Smooth muscle cell of the brain vasculature (primary cell): ENCODE measurements at places on chromosomes 11 and 22.

GRCh38 chr11:3709977-3710376 lies 38.8 kb upstream of the CHRNA10 start:
- DNase-seq = no peak

DNA sequence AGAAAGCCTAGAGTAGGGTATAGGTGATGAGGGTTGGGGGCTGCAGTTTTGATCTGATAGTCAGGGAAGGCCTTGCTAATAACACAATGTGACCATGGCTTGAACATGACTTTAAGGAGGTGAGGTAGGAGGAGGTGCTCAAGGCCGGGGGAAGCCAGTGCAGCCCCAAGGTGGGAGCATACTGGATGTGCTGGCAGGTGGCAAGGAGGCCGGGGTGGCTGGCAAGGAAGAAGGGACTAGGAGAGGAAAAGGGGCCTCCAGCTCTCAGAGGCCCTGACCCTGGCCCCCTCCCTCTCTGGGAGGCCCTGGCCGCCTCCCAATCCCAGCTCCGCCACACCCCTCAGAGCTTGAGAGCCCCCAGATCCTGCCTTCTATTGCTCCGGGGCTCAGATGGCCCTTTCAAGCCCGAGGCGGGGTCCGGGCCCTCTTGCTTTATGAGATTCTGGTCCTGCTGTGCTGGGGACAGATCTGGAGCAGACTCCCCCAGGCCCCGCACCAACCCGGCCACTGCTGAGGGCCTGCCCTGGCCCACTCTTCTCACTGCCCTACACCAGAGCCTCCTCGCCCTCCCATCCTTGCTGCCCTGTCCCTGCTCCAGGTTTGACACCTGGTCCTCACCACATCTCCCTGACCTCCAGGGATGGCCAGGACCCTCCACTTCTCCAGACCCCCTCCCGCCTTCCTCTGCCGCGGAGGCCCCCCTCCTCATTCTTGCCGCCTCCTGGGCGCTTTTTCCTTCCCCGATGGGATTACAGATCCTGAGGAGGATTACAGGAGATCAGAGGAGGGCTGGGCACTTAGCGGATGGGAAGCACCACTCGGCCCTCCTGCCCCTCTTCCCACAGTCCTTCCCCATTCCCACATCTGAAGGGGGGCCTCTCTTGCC lies 1.8 kb downstream of the PITPNM1 start:
- no peak for DNase-seq

DNA sequence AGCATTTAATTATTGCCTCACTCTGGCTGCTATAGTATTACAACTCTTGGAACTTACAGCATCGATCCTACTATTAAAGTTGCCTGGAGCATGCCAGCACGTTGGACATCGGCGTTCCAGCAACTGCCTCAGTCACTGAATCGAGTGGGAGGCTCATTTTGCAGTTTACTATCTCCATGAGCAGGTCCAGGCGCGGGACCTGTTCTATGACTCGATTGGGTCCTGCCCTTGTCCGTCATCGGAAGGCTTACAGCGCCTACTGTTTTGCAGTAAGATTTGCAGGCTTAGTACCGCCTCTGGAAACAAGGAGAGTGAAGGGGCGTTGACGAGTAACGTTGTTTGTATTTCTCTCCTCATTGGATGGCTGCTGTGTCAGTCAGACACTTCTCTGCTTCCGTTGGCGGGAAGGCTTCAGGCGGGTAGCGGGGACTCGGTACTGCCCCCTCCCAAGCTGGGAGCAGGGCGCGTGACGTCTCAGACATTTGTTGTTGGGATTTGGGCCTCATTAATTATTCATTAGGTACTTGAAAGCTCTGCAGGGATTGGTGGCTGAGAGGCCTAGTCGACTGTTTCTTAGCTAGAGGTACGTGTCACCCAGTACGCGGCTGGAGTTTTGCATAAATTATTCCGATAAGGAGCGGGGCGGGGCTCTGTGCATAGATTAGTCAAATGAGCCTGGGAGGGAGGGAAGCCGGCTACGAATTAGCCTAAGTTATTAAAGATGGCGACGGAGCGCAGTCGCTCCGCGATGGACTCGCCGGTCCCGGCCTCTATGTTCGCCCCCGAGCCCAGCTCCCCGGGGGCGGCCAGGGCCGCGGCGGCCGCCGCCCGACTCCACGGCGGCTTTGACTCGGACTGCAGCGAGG lies at the start of gene GTPBP1:
TSS of gene GTPBP1 (plus strand) at position 710 of the 866 bp plus-strand sequence. CDS start at position 722, 12 bp downstream.
- peak; percentile 100 for DNase-seq

- DNase-seq = no peak
These were observed 98.8 kb downstream of the HSD17B12 start for GRCh38 chr11:43779306-43779705.

GRCh38 chr11:10373929-10374328 lies 69.1 kb downstream of the ADM start:
- no peak for DNase-seq

DNA sequence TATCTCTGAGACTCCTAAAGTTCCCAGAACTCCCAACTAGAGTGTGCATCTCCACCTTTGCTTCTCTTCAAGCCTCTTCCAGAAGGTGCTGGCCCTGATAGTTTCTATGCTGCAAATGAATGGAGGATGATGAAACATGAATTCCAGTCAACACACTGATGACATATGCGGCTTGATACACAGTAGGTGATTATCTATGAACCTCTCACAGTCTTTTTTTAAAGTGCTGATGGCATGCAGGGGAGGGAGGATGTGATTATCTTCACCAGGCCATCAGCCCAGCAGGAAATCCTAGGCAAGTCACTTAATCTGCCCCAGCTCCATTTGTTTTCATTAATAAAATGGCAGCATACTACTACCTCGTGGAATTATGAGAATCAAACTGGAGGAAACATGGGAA lies 548.5 kb downstream of the SOX6 start:
- no peak for DNase-seq
